Activated CD4-positive, alpha-beta T cell treated with anti-CD3 and anti-CD28 coated beads for 36 hours (primary cell): ENCODE measurements at places on chromosomes 16 and 17. TPM values are rescaled to one million over a fixed set of nuclear protein-coding genes. Genes with fewer than 3 reads are reported as not detected.

Gene SMCR8
- 13.2 TPM for total RNA-seq

Gene HOXB4
- total RNA-seq = 0.66 TPM

Gene CNTROB
- total RNA-seq = 80.5 TPM

Gene KRTAP4-9
- not detected for total RNA-seq

Gene ACD
- 52.2 TPM for total RNA-seq

Gene ATP1B2
- total RNA-seq = 0.33 TPM

Gene AARSD1
- 40.8 TPM for total RNA-seq

Gene ETV4
- 2.9 TPM for total RNA-seq

Gene SLC47A1
- total RNA-seq = 0.25 TPM

Gene ZPBP2
- 0.19 TPM for total RNA-seq
